Mucosa of descending colon (tissue), 3 donors: ENCODE measurements at places on chromosomes 3 and 15.

DNA sequence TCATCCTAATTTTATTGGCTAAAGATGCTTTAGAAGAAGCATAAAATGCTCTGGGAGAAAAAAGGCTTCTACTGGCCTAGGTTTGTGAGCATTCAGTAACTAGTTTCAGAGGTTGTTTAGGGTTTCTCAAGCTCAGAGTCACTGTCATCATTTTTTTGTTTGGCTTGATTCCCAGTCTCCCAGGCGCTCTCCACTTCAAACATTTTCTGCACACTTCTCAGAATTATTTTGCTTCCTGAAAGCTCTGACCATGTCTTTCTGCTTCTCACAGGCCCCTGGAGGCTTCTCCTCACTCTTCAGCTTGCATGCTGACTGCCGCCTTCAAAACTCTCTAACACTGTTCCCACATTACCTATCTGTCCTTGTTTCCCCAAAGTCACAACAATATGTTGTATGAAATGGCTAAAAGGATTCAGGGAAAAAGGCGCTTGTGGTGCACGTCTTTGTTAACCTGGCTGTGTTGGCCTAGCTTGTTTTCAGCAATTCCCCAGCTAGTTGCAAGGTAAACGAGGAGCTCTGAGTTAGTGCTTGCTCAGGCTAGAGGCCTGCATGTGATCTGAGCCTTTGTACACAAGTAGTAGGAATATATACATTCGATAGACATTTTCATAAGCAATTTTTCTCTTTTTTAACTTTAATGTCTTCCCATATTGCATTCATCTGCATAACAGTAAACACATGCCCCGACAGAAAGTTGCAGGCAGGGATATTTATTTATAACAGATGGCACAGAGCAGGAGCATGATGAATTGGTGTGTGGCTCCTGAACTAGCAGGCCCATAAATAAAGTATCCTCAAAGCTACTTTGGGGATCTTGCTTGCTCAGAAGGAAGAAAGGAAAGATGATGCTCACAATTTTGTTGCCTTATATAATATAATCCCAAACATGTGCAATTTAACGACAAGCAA is 129.2 kb upstream of the DPH6 start:
- no peak for DNase-seq

GRCh38 chr15:25022233-25022632 is 67.4 kb downstream of the SNRPN start:
- no peak for DNase-seq

GRCh38 chr15:44308415-44308814 is 19.9 kb downstream of the GOLM2 start:
- no peak for DNase-seq

GRCh38 chr3:128804811-128805155 is 74.6 kb upstream of the ACAD9 start:
- no peak for DNase-seq

DNA sequence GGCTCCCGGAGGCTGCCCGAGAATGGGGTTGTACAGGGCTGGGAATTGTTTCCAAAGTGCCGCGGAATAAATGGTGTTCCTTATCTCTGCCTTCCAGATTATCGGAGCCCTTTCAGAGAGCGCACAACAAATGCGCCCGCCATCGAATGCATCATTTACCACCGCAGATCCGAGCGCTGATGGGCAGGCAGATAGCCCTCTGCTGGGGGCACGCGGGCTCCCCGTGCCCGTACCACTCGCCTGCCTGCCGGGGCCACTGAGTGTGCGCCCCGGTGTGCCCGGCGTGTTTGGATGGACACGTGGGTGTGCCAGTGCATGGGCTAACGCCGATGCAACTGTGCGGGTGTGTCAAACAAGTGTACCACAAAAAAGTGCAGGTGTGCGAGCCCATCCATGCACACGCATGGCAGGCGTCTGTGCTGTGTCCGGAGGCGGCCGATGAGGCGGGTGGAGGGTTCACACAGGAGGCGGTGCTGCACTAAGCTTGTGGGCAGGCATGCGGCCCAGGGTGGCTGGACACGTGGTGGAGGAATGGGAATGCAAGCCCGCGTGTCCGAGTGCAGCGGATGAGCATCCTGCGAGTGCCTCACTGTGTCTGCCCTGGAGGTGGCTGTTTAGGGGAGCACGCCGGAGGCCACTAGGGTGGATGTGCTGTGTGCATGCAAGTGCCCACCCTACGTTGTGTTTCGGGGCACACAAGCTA is 3.8 kb upstream of the GATA2 start:
- no peak for DNase-seq

DNA sequence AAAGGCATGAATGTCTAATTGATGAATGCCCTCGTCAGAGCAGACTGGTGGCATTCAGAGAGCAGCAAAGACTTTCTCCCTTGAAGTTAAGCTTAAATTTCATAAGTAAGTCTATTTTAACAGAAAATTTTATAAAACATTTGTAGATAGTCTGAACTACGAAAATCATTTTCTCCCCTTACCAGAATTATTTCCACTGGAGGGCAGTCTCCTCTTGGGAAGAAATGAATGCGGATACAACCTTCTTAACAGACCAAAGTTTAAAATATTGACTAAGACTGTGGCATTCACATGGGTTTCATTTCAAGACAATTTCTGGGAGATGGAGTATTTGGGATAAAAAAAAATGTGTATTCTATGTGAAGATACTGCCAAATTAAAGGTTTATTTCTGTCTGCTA is 669.0 kb downstream of the FHIT start:
- DNase-seq: no peak

DNA sequence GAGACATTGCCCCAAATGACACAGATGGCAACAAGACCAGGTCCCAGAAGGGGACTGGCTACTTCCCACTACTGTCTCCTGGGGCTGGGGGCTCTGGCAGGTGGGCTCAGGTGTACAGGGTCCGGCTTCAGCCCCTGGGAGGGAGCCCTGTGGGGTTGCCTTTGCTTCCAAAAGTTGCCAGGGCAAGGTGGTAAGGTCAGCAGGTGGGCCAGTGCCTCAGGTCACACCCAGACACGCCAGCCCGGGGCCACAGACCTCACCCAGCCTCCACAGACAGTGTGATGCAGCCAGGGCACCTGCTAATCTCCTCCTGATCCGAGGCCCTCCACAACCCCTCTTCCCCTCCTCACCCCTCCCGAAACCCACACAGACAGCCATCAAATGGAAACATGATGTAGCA is 7.5 kb downstream of the OXTR start:
- no peak for DNase-seq

- no peak for DNase-seq
These were observed 73.3 kb downstream of the USP13 start for GRCh38 chr3:179726075-179726699.

- DNase-seq: no peak
These were observed 586.7 kb downstream of the NTRK3 start for GRCh38 chr15:87669846-87670245.

- DNase-seq: no peak
These were observed 65.3 kb upstream of the IGF1R start for GRCh38 chr15:98582900-98583554.

- DNase-seq: peak; percentile 32
These were observed 67.8 kb downstream of the PLXNA1 start for GRCh38 chr3:127050733-127051132.

- DNase-seq: peak; percentile 78
These were observed 580.4 kb upstream of the TBL1XR1 start for GRCh38 chr3:177777699-177778098.

DNA sequence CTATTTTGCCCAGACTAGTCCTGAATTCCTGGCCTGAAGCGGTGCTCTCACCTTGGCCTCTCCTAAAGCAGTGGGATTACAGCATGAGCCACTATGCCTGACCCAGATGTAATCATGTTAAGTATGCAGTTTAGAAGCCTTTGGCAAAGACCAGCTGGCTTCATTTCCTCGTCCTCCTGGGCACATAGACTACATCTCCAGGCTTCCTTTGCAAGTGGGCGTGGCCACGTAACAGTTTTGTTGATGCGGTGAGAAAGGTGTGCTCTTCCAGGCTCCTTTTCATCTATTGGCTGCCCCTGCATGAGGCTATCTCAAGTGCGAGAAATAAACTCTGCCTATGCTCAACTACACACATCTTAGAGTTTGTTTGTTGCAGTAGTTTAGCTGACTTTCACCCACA is 13.0 kb downstream of the SV2B start:
- no peak for DNase-seq
